ENCODE measurements at places on chromosomes 5 and 9. TPM values are rescaled to one million over a fixed set of nuclear protein-coding genes. Genes with fewer than 3 reads are reported as not detected.

DNA sequence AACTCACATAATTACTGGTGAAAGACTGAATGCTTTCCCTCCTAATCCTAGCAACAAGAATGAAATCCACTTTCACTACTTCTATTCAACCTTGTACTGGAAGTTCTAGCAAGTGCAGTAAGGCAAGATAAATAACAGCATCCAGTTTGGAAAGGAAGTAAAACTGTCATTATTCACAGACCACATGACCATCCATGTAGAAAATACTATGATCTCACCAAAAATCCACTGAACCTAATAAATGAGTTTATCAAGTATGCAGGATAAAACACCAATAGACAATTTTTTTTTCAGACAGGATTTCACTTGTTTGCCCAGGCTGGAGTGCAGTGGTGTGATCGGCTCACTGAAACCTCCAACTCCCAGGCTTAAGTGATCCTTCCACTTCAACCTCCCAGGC, 117.7 kb downstream of the TMEM167A start:
- DNase-seq, result no peak

GRCh38 chr5:1168796-1169195, 32.6 kb upstream of the SLC6A19 start:
- no peak for DNase-seq

DNA sequence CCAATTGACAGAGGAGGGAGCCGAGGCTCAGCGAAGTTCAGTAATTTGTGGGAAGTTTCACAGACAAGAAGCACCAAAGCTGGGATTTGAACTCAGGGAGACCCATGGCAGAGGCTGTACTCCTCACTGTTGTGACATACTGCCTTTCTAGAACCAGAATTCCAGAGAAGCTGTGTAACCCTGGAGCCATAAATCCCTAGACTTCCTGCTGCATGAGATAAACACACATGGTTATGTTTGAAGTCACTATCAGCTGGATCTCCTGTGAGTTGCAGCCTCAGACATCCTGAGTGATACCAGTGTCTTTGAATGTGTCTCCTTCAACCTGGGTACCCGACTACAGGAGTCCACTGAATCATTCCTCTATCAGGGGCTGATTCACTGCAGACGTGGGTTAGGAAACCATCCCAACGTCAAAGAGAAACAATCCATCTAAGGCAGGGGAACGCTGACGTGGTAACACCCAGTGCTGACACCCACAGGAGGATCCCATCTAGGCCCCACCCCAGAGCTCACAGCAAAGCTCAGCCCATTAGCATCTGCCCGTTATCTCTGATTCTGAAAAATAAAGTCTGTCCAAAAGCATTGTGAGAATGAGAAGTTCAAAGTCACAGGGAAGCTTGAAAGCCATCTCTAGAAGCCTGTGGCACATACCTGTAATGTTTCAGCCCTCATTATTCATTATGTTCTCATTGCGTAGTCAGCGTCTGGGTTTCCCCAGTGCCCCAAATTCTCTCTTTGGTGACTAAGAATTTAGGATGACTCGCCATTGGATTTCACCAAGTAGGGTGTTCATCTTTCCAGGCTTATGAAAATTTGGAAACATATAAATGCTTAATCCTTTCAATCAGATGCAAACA, 36.3 kb upstream of the BASP1 start:
- DNase-seq, result no peak

DNA sequence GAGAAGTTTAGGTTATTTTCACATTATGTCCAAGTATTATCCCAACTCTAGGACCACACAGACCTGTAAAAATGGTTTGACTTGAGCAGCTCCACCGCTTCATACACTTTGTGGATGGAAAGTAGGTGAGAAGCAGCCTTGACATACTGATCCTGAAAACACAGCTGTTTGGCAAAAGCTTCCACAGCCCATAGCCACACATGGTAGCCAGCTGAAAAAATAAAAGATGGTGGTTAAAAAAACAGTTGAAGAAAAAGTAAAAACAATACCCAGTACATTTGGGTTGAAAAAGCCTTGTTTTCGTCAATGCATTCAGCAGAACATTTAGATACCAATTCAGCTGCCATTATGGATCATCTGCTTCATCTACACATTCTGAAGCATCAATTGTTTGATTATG, 36.7 kb downstream of the GEMIN5 start:
- no peak for DNase-seq

DNA sequence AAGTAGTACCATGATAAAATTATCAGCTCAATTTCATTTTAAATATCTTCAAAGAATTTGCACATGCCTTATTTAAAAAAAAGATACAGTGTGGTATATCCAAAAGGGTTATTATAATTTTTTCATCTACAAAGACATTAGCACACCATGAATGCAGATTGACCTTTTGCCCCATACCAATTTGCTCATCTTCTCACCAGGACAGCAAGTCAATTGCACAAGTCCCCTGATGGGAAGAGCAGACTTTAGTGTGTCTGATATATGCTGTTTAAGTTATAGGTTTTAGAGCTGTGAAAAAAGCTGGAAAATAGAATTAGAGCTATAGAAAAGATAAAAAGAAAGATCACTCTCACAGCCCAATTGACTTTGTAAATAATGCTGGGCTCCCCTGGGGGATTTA, 325.8 kb upstream of the CDH6 start:
- DNase-seq, result no peak

Gene MSX2
- 16.4 TPM for polyA plus RNA-seq

Gene SMIM3
- 37.1 TPM for polyA plus RNA-seq

Gene MYMK
- not detected for polyA plus RNA-seq

Gene BTNL3
- polyA plus RNA-seq, result 0.04 TPM

Gene GPR150
- 0.73 TPM for polyA plus RNA-seq

Gene SFXN1
- polyA plus RNA-seq, result 14.3 TPM
